ENCODE measurements at places on chromosomes 12 and 14.
A peak's percentile ranks its signal among the peaks of the same experiment; 100 is the strongest.

DNA sequence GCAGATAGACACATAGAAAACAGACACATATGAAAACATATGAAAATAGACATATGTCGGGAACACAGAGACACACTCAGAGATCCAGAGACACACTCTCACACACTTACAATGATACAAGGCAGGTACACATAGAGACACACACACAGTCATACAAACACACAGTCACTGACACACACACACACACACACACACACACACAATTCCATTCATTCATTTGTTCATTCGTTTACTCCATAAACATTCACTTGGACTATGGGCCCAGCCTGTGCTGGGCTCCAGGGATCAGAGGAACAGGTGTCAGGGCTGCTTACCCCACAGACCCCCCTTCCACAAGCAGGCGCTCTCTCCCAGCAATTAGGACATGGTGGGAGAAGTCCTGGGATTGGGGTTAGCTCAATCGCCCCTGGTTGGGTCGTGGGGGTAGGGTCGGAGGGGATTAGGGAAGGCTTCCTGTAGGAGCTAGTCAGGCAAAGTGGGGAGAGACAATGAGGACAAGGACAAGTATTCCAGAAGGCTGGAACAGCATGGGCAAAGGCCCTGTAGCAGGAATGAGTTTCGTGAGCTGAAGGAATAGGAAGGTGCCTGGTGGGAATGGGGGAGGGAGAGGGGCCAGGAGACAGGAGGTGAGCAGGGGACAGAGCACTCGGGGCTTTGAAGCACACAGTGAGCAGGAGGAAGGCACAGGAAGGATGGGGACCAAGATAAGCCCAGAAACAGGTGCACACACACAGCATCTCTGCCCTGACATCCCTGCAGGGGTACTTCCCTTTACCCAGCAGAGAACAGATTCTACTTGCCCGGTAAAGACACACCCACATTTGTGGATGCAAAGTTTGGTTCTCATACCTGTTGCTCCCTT, 6.5 kb downstream of the RASAL1 start:
- no peak for DNase-seq

DNA sequence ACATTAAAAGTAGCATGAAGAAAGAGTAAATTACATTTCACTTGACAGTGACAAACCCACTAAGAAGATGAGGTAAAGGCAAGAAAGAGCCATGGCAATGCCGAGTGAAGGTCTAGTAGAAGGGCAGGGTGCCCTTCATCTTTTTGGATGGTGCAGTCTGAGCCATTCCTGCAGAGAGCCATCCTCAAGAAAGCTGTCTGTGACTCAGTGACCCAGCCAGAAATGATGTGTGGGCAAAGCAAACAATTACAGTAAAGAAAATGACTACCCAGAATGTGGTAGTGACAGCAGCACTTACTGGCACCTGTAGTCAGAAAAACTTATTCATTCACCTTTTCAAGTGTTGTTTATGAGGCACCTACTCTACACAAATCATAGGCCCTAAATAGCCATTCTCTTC, 281.7 kb downstream of the DUSP6 start:
- DNase-seq, result no peak

- DNase-seq, result no peak
Observed at GRCh38 chr14:56199982-56200577, 81.9 kb downstream of the PELI2 start.

- DNase-seq, result peak; percentile 38
Observed at GRCh38 chr12:10235761-10236631, 23.3 kb downstream of the GABARAPL1 start.

DNA sequence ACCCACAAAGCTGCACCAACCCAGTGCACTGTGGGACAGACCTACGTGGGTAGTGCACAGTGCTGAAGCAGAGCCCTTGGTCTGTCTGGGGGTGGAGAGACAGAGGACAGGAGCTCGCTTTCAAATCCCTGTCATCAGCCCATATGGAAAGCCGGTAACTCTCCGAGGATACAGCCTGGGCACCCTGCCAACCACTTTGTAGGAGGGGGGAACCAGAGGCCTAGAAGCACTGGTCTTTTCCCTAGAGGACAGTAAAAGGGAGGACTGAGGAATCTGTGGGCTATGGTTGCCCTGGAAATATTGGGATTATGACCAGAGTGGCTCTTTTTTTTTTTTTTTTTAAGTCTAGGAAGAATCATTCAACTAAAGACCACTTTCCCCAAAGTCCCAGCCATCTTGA, 74.3 kb downstream of the MAP3K9 start:
- no peak for DNase-seq

GRCh38 chr14:93480867-93481266, 50.1 kb downstream of the UNC79 start:
- no peak for DNase-seq

- peak; percentile 53 for DNase-seq
Observed at GRCh38 chr12:46364777-46365580, 7.6 kb downstream of the SLC38A2 start.

- no peak for DNase-seq
Observed at GRCh38 chr14:63508033-63508432, 35.1 kb downstream of the PPP2R5E start.

- DNase-seq, result peak; percentile 81
Observed at GRCh38 chr12:1518591-1519516, 75.5 kb downstream of the FBXL14 start.

GRCh38 chr14:57754527-57754926, 111.4 kb downstream of the SLC35F4 start:
- DNase-seq, result no peak

DNA sequence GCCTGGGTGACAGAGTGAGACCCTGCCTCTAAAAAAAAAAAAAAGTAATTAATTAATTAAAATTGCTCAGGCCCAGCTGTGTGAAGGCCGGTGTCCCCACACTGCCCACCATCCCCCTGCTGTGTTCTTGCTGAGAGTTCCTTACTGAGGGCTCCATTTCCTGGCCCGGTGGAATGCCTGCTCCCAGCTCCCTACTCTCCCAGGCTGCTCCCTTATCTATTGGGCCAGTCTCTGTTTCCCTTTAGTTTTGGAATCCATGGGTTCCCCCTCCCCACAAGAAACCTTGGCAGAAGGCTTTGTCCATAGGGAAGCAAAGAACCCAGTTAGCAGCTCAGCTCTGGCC, 19.0 kb downstream of the MLXIP start:
- no peak for DNase-seq

- DNase-seq, result peak; percentile 73
Observed at GRCh38 chr12:118034429-118035189, 18.1 kb downstream of the RFC5 start.

GRCh38 chr12:44380861-44381260, 495.3 kb downstream of the NELL2 start:
- no peak for DNase-seq

DNA sequence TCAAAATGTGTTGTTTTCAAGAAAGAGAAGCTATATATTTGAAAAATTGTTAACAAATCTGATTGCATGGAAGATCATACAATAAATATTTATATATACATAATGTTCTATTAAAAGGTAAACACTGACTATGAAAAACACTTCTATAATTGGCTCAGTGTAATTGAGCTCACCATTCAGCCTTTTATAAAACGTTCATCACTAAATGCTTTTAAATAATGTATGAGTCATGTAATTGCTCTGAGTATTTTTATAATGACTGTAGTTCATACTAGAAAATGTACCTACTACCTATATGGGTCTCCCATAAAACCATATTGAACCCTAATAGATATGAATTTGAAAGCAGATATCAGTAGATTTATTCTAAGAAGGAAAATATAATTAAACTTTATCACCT, 240.4 kb upstream of the MGAT4C start:
- DNase-seq, result no peak

DNA sequence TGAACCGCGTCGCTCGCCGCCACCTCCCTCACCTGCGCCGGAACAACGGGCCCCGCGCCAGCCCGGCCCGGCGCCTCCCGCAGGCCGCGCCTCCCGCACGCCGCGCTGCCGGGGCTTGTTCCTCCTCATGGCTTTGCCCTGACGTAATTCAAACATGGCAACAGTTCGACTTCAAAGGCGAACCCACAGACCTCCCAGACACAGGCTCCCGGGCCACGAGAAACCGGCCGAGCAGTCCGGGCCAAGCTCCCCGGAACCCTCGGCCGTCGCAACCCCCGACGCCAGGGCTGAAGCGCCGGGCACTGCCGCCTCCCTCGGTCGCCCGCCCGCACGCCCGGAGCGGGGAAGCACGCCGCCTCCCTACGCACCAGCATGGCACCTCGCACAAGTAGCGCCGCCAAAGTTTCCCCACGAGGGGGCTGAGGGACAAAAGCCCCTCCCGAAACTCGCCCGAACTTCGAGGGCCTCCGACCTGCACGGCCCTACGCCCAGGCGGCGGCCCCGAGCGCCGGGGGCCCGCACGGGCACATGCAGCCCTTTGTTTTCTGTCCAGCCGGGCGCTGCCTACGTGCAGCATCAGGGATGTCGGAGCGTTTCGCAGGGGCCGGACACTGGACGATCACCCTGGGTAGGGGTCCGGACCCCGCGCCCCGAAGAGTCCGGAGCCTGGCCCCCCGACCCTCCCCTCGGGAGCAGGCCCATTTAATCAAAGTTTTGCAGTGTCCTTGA, 1.7 kb downstream of the SINHCAF start:
- DNase-seq, result peak; percentile 85

DNA sequence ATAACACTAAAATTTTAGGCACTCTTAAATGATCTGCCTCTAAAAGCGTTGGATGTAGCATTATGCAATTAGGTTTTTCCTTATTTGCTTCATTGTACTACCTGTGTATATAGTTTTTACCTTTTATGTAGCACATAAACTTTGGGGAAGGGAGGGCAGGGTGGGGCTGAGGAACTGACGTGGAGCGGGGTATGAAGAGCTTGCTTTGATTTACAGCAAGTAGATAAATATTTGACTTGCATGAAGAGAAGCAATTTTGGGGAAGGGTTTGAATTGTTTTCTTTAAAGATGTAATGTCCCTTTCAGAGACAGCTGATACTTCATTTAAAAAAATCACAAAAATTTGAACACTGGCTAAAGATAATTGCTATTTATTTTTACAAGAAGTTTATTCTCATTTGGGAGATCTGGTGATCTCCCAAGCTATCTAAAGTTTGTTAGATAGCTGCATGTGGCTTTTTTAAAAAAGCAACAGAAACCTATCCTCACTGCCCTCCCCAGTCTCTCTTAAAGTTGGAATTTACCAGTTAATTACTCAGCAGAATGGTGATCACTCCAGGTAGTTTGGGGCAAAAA, 4.1 kb downstream of the CDKN1B start:
- DNase-seq, result peak; percentile 69

DNA sequence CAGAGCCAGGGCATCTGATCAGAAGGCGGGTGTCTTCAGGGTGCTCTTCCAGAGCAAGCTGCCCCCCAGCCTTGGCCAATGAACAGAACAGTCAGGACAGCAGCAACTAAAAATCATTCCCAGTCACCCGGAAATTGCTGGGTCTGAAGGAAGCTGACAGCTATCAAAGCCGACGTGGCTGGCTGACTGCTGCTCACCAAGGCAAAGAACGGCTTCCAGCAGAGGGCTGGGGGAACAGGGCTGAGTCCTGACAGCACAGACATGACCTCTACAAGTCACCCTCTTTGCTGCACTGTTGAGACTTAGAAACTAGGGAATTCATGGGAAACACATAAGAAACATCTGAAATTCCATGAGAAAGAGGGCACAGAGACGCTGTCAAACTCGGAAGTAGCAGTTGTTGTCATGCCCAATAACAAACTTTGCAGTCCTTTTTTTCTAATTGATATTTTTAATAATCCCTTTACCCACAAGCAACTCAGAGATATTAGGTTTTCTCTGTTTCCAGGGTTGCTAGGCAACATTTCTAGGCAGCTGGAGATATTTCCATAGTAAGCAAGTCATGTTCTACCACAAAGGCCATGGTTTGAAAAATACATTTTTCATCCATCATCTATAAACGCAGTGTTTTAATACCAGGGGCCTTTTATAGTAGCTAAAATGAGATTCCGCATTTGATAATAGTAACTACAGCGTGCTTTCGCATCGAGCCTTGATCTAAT, 365.2 kb downstream of the SEC23A start:
- DNase-seq, result no peak

DNA sequence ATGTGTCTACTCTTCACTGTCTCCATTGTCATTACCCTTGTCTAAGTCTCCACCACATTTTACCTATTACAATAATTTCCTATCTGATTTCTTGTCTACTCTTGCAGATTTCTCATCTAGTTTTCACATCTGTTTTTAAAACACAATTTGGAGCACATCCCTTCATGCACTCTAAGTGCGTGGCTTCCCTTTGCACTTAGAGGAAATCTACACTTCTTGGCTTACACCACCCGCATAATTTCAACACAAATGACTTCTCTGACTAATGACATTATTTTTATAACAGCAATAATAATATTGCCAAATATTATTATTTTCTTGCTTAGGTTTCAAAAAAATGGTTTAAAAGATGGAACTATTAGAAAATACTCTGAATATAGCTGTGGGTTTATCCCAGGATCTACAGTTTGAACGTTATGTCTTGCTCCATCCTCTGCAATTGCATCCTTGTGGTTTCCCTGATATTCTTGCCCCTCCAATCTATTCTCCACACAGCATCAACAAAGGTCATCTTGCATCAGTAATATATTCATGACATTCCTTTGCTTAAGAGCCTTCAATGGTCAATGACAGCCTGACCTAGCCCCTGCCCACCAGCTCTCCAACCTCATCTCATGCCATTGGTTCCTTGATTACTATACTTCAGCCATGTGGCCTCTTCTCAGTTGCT, 153.7 kb downstream of the SLC25A21 start:
- DNase-seq, result no peak

- DNase-seq, result no peak
Observed at GRCh38 chr12:13433768-13434167, 237.2 kb downstream of the EMP1 start.
